ENCODE measurements at places on chromosomes 5 and 9. TPM values are rescaled to one million over a fixed set of nuclear protein-coding genes. Genes with fewer than 3 reads are reported as not detected.

Gene PRRC2B
- 233 TPM for total RNA-seq

Gene SPARC
- total RNA-seq: not detected

Gene RAB24
- total RNA-seq: 43.8 TPM

Gene TOR2A
- 18.4 TPM for total RNA-seq

Gene OTP
- not detected for total RNA-seq

Gene SMIM32
- not detected for total RNA-seq

Gene ADAMTS12
- total RNA-seq: not detected

Gene TMEM252
- not detected for total RNA-seq

Gene PHAX
- 35.2 TPM for total RNA-seq

Gene GABRB2
- total RNA-seq: not detected

Gene SLC34A3
- total RNA-seq: not detected

Gene PCDHGC3
- not detected for total RNA-seq

Gene C5orf46
- not detected for total RNA-seq

Data from activated naive CD4-positive, alpha-beta T cell treated with anti-CD3 and anti-CD28 coated beads, Interleukin-2, amount 10 ng/mL, durations not matched to agents 5 hours and 36 hours (primary cell).